Endothelial cell of coronary artery (primary cell): ENCODE measurements at places on chromosomes 11 and 22. TPM values are rescaled to one million over a fixed set of nuclear protein-coding genes. Genes with fewer than 3 reads are reported as not detected.

TPBGL gene
- under 0.01 TPM in 1 of 2 replicates, not detected in the other for total RNA-seq

OR56A1 gene
- total RNA-seq = 0.19 TPM in 1 of 2 replicates, not detected in the other

KLHL22 gene
- 16.0 and 19.9 TPM in 2 replicates for total RNA-seq

RAB39A gene
- 0.09 TPM in 1 of 2 replicates, not detected in the other for total RNA-seq

ENTHD1 gene
- total RNA-seq = not detected in 2 replicates

ELFN2 gene
- total RNA-seq = 0.09 and 0.47 TPM in 2 replicates

EPS8L2 gene
- total RNA-seq = 2.7 and 3.9 TPM in 2 replicates

ZBED4 gene
- 13.6 and 15.2 TPM in 2 replicates for total RNA-seq

SLC43A1 gene
- 10.6 and 11.7 TPM in 2 replicates for total RNA-seq
